ENCODE measurements at places on chromosomes 3 and 15.

- DNase-seq: no peak
These were observed 2.1 kb upstream of the FAM131A start for GRCh38 chr3:184335291-184335660.

- DNase-seq: no peak
These were observed 206.1 kb downstream of the PDZRN3 start for GRCh38 chr3:73418681-73419080.

DNA sequence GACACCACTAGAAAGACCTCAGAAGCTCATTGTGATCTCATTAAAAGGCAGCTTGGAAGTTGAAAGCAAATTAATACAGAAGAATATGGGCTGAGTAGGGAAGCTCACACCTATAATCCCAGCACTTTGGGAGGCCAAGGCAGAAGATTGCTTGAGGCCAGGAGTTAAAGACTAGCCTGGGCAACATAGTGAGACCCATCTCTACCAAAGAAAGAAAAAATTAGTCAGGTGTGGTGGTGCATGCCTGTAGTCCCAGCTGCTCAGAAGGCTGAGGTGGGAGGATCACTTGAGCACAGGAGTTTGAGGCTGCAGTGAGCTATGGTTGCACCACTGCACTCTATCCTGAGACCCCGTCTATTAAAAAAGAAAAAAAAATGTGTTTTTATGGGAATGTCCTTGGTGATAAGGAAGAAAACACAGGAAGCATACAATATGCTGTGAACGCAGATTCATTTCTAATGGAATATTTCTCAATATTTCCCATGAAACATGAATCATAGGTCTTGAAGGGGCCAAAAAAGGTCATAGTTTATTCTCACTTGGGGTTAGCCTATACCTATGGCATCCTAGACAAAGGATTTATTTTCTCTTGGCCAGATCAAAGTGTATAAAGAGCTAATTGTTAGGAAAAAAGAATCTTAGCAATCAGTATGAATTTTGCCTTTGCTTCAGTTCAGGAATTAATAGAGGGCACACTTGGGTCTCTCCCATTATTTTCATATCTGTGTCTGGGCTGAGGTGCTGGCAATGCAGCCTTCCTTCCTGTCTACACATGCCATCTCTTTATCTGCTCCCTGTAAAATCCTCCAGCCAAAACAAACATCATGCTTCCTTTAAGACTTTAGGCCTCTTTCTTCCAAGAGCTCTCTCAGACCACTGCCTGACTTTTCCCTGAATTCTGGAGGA lies 98.2 kb downstream of the FNDC3B start:
- DNase-seq: no peak

DNA sequence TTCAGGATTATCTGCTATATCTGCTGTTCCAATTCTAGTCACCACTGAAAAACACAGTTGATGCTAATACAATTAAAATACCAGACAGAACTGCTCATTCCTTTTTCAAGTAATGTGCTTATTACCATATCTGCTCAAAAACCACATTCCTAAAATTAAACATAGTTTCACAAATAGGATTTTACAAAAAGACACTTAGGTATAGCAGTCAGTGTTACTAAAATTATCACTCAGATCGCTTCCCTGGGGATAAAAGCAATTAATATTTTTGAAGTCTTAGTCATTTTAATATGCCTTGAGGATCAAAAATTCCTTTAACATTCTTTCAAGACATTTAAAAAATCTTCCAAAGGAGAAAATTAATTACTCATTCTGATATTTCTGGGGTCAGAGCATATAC lies 71.5 kb downstream of the RAD18 start:
- no peak for DNase-seq

DNA sequence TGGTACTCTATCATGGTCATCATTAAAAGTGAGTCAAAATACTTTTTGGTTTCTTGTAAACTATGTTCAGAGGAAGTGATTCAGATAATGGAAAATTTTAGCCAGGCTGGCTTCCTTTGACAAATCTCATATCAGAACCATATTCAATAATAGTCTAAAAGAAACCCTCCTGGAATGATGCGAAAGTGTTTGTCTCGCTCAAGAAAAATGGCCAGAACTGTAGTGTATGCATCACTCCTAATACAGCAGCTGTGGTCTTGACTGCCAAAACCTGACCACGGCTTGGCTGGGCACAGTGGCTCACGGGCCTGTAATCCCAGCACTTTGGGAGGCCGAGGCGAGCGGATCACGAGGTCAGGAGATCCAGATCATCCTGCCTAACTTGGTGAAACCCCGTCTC lies 35.6 kb upstream of the KCNMB2 start:
- no peak for DNase-seq

GRCh38 chr3:49568965-49569364 lies 14.7 kb downstream of the BSN start:
- no peak for DNase-seq

DNA sequence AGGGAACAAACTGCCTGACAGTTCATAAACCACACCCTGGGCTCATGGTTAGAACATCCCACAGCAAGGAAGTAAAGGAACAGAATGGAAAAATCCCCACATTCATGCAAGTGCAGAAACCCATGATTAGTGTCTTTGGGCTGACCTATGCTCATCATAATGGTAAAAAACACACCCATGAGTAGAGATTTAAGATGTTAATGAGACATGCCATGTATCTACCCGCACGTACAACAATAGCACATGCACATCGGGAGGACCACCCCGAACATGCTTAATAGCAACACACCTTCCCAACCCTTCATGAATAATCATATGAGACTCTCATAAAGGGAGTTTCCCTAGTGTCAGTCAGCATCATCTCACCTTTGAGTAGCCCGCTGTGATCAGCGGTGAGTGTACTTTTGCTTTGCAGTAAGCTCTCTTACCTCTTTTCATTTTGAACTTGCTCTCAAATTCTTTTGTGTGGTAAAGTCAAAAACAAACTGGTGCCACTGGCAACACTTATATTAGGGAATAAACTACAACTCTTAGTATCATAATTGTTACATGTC lies 23.2 kb downstream of the ZBED2 start:
- DNase-seq: no peak

DNA sequence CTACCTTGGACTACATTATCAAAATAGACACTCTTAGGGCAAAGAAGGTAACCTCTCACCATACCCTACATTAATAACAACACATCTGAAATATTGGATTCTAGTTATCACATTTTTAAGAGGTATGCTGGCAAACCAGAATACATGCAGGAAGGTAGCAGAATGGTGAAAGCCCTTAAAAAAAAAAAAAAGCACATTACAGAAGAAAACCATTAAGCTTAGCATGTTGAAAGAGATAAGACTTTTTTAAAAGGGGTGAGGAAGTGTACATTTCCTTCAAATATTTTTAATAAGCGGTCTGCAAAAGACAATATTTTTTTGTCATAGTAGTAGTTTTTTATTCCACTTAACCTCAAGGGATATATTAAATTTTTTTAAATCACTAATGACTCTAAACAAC lies 46.5 kb upstream of the WDR5B start:
- no peak for DNase-seq

DNA sequence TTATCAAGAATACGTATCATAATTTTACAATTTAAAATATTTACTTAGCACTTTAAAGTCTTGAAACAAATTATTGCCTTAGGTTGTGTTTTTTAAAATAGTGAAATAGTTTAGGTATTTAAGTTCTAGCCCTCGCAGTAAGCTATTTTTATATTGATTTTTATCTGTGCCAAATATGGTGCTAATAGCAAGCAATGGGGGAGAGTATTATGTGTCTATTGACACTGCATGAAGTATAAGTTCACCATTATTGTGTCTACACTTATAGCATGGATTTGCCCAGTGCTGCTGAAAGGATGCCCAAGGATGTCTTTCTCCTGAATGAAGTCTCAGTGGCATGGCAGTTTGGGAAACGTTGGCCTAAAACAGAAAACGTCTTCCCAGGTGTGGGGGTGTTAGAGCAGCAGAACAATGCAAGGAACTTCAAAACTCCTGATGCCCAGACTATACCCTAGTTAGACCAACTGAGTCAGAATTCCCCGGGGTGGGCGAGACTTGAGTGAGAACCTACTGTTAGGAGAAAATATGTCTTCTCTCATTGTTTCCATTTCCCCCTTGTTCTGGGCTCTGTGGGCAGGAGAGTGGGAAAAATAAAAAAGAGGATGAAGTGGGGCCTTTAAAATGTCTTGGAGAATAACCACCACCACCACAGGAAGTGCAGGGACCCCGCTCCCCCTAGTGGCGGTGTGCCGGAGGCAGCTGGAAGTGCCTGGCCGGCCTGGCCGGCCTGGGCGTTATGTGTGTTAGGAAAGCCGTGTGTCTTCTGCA lies 104.2 kb upstream of the SLC7A14 start:
- peak; percentile 72 for DNase-seq

DNA sequence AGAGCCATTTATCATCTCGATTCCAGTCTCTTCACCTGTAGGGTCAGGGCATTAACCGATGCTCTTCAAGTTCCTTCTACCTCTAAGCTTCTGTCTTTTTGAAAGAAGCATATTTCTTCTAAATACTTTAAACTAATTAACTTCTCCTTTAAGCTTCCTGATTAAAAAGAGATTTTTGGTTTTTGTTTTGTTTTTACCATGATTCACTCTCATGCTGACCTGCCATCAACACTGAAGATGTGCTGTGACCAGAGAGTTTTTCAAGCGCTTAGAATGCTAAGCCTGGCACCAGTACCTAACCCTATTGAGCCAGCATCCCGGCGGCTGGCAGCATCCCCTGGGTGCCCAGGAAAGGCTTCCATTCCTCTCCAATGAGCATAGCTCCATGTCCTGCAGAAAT lies 89.3 kb downstream of the FOXP1 start:
- DNase-seq: no peak

DNA sequence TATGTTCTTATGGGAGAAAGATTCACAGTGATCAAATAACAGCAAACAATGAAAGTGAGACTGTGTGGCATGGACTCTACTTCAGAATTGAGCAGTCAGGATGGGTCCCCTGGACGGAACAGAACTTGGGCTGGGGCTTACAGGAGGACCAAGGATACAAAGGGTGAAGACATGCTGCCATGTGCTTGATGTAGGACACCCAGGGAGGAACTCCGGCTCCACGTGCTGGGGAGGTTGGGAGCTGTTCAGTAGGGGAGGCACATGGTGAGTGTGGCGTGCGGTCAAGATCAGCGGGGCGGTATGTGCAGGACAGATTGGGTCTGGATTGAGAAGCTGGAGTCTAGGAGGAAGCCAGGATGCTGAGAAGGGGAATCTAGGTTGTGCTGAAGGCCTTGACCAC lies 32.6 kb downstream of the PPCDC start:
- DNase-seq: no peak

- DNase-seq: no peak
These were observed 64.4 kb downstream of the GTPBP8 start for GRCh38 chr3:113055201-113055600.

DNA sequence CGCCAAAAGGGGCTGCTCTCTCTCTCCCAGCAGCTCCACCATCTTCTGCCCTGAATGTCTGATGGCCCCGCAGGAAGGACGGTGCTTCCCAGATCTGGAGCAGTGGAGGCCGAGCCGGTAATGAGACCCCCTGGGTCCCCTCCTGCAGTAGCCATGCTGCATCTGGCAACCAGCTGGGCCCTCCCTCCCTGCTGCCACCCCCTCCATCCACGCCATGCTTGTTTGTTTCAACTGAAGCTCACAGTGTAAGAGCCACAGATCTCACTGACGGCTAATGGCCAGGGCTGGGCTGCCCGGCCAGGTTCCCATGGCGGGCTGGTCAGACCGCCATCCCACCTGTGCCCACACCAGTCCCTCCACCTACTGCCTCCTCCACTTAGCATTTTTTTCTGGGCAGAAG lies 260.8 kb downstream of the UACA start:
- no peak for DNase-seq

GRCh38 chr15:58260205-58260724 lies 122.1 kb downstream of the AQP9 start:
- no peak for DNase-seq

- no peak for DNase-seq
These were observed 849 bp upstream of the HDAC11 start for GRCh38 chr3:13479332-13479581.

DNA sequence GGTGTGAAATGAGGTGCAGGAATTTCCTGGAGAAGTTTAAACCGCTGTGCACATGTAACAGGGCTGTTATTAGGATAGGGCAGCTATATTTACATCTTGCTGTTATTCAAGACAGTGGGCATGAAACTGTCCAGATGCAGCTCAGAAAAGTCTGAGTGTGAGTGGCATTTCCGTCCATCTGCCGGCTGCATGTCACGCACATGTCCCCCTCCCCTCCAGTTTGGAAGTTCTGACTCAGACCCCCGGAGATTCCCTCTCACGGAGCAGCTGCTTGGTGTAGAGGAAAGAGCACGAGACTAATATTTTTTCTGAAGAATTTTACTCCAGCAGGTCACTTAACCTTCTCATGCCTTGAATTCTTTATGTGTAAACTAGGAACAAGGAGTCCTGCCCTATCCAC lies 69.8 kb downstream of the FEM1B start:
- DNase-seq: no peak

DNA sequence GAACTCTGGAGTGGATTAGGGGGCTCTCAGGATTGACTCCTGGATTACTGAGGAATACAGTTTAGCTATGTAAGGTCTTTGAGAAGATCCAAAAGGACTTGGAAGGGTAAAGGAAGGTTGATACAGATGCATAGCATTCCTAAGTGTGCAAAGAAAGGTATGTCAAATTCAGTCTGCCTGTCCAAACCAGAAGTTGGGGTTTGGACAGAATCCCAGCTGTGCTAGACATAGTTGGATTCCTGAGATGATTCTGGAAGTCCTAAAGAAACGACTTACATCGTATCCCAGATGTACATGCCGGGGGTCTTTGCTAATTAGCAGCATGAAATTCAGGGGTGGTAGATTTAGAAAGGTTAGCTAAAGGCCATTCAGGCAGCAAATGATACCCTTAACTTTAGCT lies 97.7 kb upstream of the TSPAN3 start:
- no peak for DNase-seq

DNA sequence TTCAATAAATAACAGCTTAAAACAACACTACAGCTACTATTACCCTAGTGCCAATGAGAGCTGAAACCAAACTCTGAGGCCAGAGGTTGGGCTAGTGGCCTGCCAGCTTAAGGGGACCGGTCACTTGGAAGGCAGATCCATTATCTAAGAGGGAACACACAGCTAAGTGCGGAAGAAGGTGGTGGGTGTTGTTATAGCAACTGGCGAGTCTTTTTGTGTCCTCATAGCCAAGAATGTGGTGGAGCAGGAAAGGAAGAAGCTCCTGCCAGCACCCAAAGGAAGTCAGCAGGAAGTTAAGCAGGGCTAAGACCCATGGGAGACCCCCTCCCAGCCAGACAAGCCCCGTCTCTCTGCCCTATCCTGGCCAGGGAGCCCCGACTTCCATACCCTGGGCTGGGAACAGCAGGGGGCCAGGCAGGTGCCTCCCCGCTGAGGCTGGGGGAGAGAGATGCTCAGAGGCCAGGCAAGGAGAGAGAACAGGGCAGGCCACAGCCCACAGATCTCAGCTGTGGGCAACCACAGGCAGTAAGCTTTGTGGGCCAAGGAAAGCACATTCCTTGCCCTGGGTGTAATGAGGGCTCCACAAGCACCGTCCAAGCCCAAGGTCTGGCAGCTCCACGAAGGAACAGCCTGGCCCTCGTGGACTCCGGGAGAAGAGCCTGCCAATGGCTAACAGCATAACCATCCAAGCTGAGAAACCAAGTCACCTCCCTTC lies 34.0 kb upstream of the HRH1 start:
- no peak for DNase-seq

- DNase-seq: no peak
These were observed 73.8 kb upstream of the ATP13A5 start for GRCh38 chr3:193452338-193452737.
